ENCODE measurements at places on chromosomes 5 and 9.

DNA sequence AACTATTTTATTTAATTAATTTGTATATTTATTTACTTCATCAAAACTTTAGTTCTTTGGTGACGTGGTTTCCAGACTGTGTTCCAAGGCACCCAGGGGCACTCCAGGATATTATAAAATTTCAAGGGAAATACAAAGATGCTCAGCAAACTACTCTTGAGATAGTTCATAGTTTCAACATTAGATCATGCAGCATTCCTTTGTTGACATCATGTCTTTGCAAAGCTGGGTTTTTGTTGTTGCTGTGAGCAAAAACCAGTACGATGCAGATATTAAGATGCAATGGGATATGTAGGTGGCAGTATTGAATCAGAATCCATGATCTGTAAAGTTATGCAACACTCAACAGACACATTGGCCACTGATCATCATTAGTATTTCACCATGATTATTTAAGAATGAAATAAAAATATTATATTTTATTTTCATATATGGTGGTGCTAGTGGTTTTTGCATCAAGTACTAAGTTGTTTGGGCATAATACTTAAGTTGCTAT, 219.7 kb downstream of the ADCY2 start:
- DNase-seq, result peak; percentile 8

DNA sequence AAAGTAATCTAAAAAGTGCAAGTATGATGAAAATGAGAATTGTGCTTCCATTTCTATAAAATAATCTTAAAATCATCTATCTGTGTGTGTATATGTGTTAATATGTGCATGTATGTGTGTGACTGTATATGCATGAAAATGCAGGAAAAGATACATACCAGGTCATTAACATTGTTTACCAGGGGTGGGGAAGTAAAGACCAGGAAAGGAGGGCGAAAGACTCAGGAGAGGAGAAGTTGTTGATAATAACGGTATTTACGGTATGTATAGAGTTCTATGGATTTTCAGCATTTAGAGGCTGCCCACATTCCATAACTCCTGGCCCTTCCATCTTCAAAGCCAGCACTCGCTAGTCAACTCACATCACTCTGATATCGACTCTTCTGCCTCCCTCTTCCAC, 111.0 kb upstream of the SPDL1 start:
- no peak for DNase-seq

DNA sequence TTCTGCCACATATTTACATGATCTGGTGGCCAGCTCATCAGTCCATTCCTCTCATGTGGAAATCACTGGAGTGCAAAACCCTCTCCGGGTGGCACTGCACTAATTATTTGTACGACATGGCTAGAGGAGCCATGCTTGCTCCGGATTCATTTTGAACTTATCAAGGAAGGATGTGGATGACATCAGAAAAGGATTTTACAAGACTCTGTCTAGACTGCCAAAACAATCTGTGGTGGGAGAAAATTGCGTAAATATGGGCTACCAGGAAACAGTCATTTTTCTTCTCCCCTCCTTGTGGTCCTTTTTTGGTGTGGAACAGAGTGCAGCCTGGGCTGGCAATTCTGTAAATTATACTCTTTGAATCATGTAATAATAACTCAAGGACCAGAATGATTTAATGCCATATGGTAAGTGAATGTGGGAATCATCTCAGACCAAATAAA, 123.4 kb upstream of the IFNE start:
- peak; percentile 87 for DNase-seq

- DNase-seq, result no peak
Measured at GRCh38 chr5:59097712-59098111, 514.8 kb downstream of the RAB3C start.

DNA sequence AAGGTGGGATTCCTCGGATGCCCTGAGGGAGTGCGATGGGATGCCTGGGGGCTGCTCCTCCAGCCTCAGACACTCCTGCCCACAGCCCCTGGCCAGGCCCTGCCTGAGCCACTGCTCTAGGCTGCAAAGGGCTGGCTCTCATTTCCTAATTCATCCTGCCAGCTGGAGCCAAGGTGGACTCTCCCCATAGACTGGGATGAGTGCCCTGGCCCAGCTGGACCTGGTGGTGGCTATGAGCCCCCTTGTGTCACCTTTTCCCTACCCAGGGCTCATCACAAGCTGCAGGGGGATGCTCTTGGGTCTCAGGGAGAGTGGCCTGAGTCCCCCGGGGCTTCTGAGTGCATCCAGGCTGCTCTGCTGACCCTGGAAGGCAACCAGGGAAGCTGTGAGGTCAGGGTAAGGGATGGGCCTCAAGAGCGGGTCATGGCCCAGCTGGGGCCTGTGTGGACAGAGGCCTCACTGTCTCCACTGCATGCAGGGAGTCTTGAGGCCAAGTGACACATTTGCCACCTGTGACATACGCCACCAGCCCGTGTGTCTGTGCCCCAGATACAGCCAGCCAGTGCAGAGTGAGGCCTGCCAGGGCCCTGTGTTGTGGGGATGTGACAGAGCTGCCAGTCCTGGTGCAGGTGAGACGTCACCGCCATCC, 102.7 kb upstream of the IER5L start:
- no peak for DNase-seq

DNA sequence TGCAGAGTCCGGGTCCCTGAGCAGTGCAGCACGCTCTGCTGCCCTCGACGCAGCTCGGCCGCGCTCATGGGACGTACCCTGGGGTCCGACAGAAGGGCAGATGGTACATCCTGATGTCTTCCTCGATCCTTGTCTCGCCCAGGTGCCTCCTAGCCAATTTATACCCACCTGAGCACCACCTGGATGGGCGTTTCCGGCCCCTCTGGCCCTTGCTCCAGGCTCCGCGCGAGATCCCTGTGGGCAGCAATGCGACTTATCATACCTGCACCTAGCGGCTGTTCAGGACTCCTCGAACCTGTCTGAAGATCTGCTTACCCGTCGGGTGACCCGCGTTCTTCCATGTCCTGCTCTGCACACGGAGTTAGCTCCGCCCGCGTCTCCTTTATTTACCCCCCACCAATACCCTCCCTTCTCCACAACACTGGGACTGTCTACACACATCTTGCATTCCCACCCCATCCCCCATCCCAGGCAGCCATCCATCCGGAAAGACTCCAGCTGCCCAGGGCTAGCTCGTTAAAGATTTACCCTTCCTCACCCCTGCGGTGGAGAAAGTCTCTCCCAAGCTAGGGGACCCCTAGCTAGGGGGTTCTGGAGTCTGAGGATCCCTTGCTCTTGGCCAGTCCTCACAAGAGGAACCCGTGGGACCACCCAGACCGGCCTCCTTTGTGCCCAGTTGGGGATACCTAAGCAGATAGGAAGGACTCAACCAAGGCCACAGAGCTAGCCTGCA, at the start of gene KIF12:
TSS of gene KIF12 (minus strand) at position 357 of the 733 bp plus-strand sequence. CDS start at position 341, 16 bp downstream.
- no peak for DNase-seq

DNA sequence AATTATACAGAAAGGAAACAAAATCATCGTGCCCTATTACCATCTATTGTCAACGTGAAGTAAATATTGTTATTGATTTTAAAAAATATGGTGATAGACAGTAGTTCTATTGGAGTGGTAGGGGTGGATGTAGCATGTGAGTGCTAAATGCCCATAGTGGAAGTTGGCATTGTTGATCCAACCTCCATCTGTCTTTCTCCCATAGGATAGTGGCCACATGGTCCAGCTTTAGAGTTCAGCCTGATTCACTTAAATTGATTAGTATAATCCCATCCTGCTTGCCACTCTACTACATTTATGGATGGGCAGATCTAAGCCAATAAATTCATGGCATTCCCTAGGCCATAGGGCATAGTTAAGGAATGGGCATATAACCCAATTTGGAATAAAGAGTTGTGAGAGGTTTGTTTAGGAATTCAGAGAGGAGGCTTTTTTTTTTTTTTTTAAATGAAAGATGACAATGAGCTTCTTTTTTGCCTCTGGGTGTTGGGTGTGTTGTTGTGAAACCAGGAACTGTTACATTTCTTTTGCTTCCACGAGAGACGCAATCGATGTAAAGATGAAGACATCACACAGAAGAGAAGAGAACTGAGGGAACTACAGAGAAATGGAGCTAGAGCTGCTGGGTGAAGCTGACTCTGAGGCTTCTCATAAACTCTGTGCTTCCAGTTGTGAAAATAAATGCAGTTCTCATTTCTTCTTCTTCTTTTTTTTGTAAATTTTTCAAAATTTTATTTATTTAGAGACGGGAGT, 12.5 kb upstream of the CHD1 start:
- no peak for DNase-seq

DNA sequence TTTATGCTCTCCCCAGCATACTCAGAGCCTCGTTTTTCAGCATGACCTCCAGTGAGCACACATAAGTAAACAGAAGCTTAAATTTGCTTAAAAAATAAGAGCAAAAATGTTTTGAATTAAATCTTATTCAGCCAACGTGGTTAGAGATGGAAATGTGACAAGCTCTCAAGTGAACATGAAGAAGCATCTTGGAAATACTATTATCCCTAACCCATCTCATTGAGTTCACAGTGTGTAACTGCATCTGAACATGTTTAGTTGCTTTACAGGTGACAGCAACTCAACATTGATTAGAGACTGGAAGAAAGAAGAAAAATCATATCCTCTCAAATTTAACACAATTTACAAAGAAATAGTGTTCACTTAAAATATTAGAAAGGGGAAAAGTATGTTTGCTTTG, 1785.1 kb downstream of the MAT2B start:
- no peak for DNase-seq

GRCh38 chr9:131585375-131585774, 40.1 kb downstream of the PRRT1B start:
- no peak for DNase-seq

GRCh38 chr5:149654231-149654630, 72.9 kb downstream of the ARHGEF37 start:
- DNase-seq, result no peak

DNA sequence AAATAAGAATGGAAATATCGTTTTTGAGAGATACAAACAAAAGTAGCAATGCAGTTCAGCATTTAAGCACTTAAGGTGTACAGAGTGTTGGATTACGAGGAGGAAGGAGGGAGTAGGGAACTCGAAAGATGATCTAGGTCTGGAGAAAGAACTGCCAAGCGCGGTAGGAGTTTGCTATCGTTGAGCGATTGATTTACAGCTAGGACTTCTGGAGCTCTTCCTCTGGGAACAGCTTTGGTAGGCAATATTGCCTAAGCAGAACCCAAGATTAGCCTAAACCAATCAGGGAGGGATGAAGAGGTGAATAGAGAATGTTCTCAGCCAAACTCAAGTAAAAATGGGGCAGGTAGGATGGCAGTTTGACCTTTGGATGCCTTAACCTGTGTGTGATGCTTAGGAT, 965 bp downstream of the CLTA start:
- DNase-seq, result peak; percentile 33

- peak; percentile 25 for DNase-seq
Measured at GRCh38 chr5:92992073-92992472, 588.9 kb downstream of the NR2F1-AS1 start.

DNA sequence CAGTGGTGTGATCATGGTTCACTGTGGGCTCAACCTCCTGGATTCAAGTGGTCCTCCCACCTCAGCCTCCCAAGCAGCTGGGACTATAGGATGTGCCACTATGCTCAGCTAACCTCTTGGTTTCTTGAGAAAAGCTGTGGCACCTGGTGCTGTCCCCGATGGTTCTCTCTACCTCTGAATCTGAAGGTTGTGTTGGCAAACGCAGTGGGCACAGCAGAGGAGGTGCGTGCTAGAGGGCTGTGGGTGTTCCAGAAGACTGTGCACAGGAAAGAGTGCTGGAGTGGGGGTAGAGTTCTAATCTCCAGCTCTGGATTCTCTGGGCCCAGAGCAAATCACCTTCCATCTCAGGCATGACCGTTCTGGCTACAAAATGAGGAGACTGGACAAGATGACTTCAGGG, 12.5 kb downstream of the RGS3 start:
- no peak for DNase-seq

DNA sequence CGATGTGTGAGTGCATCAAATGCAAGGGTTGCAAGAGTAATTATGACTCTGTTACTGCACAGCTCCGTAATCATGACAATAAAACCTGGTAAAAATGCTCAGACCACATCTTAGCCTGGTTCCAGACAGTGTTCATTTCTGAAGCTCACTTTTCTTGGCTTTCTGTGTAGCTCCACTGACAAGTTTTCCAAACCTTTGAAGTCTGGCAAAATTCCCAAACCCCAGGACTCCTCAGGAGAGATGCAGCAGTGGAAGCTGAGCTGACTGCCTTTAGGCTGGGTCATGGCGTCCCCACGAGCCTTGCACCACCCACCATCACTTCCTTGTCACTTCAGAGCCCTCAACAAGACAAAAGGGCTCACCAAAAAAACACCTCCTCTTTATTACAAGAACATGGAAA, 131.6 kb upstream of the TAS2R1 start:
- no peak for DNase-seq

DNA sequence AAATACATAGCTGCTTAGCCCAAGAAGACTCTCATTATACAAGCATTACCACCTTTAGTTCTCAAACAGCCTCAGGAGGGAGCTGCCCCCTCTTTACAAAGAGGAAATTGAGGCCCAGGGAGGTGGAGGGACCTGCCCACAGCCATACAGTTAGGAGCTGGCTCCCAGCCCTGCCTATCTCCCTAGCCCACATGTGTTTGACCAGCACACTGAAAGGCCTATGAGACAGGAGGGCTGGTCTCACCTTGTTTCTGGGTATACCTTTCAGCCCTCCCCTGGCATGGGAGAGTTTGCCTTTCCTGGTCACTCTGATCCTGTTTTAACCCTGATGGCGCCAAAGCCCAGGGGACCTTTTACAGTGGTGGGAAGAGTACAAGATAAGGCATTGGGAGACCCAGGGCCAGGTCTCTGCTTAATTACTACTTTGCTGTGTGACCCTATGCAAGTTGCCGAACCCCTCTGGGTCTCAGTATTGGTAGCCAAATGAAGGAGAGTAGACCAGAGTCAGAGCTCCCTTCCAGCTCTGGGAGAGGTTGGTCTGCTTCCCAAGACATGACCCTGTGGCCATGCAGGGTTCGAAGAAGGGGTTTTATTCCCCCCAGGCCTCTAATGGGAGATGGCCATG, 60.9 kb upstream of the RPL26L1 start:
- DNase-seq, result no peak

DNA sequence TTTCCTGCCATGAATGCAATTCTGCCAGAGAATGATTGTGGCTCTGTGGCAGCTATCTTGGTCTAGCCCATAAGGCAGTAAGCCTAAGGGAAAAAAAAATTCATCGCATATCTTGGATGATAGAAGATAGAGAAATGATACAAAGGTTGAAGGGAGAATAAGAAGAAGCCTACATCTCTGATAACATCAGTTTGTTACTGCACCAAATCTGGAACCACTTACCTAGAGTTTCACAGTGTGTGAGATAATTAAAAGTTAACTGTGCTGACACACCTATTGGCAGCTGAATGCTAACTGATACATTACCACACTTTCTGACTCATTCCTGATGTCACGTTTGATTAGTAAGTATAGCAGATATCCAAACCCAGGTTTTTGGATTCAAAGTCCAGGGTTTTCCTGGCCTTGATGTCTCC, 91.6 kb upstream of the TAF11L2 start:
- DNase-seq, result peak; percentile 61

GRCh38 chr5:54944364-54944763, 41.0 kb downstream of the ESM1 start:
- peak; percentile 59 for DNase-seq

GRCh38 chr5:170571875-170572852, 68.3 kb downstream of the KCNIP1 start:
- DNase-seq, result peak; percentile 13

- no peak for DNase-seq
Measured at GRCh38 chr5:72149742-72150141, 42.5 kb downstream of the MAP1B start.

GRCh38 chr9:34346873-34347799, 17.8 kb downstream of the NUDT2 start:
- no peak for DNase-seq
